CD4-positive, alpha-beta T cell treated with Interleukin-17A for 1 hour (primary cell): ENCODE measurements at places on chromosomes 6 and 20.

DNA sequence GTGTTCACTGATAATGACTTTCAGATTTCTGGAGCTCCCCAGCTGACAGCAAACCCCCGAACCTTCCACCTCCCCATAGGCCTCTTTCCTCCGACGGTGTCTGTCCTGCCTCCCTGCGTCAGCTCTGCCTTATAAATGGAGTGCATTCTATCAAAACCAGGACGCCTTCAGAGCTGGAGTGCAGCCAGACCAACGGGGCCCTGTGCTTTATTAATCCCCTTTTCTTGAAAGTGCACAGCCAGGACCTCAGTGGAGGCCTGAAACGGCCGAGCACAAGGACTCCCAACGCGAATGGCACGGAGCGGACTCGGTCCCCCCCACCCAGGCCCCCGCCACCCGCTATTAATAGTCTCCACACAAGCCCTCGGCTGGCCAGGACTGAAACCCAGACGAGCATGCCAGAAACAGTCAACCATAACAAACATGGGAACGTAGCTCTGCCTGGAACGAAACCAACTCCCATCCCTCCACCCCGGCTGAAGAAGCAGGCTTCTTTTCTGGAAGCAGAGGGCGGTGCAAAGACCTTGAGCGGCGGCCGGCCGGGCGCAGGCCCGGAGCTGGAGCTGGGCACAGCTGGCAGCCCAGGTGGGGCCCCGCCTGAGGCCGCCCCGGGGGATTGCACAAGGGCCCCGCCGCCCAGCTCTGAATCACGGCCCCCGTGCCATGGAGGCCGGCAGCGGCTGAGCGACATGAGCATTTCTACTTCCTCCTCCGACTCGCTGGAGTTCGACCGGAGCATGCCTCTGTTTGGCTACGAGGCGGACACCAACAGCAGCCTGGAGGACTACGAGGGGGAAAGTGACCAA is 42.3 kb upstream of the NAA20 start:
- DNase-seq: no peak

- DNase-seq: no peak
Measured at GRCh38 chr6:156316583-156317125, 460.5 kb upstream of the ARID1B start.

DNA sequence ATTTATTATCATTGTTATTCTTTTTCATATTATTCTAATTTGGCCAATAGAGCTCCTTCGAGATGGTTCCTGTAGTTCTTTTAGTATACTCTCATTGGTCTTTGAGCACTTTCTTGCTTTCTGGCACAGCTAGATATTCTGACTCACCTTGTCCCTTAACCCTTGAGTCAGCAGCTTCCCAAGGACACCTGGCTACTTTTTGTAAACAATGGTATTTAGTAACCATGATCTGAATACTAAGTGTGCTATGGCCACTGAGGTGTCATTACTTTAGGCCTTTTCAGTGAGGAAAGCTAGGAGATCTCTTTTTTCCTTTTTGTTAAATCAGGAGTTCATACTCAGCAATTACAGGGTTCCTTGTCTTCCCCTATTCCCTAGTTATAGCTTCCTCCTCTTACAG is 126.5 kb upstream of the CITED2 start:
- DNase-seq: no peak

DNA sequence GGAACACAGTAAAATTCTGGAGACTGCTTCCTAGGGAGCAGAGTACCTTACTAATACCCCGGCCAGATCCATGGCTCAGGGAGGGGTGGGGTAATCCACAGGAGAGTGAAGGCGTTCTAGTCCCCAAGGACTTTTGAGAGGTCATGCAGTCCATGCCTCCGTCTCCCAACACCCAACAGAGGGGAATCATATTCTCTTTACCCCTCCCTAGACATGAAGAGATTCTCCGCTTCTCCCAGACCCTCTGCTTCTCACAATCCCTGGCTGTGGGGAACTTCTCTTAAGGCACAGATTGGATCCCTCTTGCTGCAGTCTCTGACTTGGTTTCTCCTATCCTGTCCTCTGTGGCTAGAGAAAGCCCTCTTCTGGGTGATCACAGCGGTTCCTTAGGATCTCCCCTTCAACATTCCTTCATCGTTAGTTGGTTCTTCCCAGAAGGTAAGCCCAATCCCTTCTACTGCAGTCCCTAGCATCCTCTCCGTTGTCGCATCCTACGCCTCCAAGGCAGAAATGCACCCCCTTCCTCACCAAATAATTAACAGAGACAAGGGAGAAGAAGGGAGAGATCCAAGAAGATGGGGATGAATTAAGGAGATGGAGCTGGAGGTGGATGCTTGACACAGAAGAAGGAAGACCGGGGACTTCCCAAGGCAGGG is 562 bp downstream of the GGT7 start:
- DNase-seq: no peak

- no peak for DNase-seq
Measured at GRCh38 chr6:26332843-26333242, 32.2 kb upstream of the BTN3A2 start.

DNA sequence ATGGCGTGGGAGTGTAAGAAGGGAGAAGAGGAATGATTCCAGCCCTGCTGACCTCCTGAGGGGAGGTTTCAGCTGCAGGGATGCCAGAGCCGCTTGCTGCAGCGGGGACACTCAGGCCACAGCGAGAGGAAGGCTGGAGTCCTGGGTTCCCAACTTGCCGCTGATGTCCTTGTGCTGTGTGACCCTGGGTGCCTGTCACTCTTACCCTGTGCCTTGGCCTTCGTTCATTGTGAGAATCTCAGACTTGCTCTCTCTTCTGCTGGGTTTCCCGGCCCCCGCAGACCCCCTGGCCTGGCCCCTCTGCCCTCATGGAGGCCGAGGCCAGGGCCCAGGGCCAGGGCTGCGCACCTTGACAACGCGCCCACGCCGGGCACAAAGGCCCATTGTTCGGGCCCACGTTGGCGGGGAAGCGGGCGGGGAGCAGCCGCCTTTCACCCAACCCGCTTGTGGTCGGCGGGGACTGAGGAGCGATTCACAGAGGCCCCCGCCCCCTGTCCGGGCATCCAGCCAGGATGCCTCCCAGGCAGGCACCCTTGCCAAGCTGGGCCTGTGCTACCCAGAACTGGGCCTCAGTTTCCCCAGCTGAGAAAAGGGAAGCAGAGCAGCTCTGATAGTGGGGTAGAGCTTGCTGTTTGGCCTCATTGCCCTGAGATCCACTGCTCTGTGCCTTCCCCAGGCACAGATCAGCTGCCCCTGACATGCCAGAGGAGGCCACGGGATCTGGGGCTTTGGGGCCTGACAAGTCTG is 52.4 kb downstream of the CEBPB start:
- DNase-seq: no peak

DNA sequence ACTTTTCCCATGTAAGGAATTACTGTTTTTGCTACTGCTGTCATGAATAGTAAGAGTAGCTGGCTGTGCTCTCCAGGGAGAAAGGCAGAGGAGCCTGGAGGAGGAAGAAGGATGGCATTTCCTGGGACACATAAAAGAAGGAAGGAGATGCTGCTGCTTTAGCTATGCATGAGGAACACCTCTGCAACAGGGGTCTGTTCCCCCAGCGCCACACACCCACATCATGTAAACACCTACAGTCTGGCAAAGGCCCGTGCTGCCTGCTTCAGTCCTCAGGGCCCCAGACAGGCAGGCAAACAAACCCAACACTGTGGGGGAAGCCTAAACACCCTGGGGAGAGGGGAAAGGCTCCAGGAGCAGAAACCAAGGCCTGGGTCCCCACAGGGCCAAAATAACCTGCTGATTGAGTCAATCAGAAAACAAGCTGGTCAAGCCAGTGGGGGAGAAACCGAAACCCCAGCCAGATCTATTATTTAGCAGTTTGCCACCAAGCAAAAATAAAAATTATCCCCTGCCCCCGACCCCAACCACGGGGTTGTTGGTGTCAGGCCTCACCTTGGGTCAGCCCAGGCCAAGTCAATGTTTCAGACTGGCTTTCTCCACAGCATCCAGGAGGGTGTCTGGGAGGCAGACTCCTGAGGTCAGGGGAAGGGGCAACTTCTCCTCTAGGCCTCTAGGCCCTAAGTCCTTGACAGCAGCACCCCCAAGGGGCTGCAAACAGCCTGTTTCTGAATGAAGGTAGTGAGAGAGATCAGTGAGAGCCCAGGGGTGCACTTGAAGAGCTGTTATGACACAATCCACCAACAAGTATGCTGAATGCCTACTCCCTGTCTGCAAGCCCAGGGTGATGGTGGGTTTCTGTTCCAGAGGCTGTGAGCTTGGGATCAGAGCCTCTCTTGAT is 34.6 kb upstream of the SCUBE3 start:
- DNase-seq: no peak

GRCh38 chr6:22067671-22068070 is 229.2 kb downstream of the PRL start:
- no peak for DNase-seq
